ENCODE measurements at places on chromosomes 7 and 10. TPM values are rescaled to one million over a fixed set of nuclear protein-coding genes. Genes with fewer than 3 reads are reported as not detected.

Gene FAM25C
- not detected for total RNA-seq

Gene MACC1
- total RNA-seq: 14.2 TPM

Gene CHAT
- not detected for total RNA-seq

Gene MACROH2A2
- total RNA-seq: 17.6 TPM

Gene PRR15
- 15.5 TPM for total RNA-seq

Gene ANKRD2
- not detected for total RNA-seq

Gene STN1
- total RNA-seq: 13.9 TPM

Gene MUC12
- total RNA-seq: 3.8 TPM

Gene ASIC3
- 0.54 TPM for total RNA-seq

DNA sequence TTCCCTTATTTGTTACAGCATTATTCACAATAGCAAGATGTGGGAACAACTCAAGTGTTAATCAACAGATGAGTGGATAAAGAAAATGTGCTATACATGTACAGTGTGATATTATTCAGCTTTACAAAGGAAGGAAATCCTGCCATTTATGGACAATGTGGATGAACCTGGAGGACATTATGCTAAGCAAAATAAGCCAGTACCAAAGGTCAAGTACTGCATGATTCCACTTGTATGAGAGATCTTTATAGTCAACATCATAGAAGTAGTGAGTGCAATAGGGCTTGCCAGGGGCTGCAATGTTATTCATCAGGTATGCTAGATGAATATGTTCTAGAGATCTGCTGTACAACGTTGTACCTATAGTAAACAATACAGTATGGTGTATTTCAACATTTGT, 138.5 kb upstream of the AGR3 start:
- DNase-seq: no peak

- DNase-seq: peak; percentile 82
Measured at GRCh38 chr10:124477614-124478363, 16.2 kb downstream of the LHPP start.

- no peak for DNase-seq
Measured at GRCh38 chr10:130871406-130871805, 440.1 kb downstream of the TCERG1L start.

DNA sequence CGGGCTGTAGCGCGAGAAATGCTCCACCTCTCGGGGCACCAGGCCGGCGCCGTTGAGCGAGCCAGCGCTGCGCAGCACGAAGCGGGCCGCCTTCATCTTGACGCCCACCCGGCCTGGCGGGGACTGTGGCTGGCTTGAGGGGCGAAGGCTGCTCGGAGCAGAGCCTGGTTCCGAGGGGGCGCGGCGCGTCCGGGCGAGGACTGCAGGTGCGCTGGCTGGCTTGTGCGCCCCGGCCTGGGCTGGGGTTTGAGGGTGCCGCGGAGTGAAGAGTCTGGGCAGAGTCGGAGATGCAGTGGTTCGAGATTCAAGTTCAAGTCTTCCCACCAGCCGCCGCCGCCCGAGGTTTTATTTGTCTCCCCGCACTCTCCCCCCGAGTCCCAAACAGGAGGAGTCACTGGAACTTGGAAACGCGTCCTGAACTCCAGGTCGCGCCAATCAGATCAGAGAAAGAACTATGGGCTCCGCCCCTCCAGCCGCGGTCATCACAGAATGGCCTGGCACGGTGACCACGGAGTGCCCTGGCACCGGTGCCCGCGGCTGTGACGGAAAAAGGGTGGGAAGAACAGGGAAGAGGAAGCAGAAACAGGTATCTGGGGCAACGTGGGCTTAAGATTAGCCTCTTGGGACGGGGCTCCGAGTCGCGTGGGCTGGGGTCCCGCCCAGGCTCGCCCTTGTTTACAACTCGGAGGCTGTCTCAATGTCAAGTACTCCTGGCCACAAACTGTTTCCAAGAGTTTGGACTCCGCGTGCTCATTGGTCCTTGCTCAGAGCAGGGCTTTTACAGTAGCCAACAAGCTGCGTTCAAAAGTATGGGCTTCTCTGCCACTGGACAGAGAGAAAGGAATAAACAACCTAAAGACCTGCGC, at the start of gene PDK4:
Gene PDK4, minus strand, starts transcription at position 319 of the 866 bp plus-strand sequence. Its CDS starts 223 bp downstream, at position 96.
- peak; percentile 80 for DNase-seq

DNA sequence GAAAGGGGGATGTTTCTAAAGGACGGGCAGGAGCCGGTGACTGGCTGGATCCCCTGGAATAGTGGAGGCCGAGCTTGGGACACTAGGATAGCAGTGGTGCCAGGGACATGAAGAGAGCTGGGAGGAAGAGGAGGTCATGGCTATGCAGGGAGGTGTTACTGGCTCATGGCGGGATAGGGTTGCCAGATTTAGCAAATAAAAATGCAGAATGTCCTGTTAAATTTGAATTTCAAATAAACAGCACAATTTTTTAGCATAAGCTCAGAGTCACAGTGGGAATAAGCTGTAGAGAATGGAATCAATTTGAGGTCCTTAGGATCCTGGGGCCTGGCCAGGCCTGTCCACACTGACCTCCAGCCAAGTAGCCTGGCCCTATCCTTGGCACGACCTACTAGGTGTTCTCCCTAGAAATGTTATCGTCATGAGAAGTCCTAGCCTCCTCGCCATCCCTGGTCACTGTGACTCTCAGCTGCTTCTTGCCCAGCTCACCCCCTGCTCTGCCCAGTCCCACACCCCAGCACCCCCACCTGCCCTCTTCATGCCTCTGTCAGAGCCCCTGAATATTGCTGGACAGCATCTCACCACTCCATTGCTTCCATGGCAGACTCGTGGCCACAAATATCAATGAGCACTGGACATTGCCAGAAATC, 7.6 kb upstream of the KCP start:
- no peak for DNase-seq

DNA sequence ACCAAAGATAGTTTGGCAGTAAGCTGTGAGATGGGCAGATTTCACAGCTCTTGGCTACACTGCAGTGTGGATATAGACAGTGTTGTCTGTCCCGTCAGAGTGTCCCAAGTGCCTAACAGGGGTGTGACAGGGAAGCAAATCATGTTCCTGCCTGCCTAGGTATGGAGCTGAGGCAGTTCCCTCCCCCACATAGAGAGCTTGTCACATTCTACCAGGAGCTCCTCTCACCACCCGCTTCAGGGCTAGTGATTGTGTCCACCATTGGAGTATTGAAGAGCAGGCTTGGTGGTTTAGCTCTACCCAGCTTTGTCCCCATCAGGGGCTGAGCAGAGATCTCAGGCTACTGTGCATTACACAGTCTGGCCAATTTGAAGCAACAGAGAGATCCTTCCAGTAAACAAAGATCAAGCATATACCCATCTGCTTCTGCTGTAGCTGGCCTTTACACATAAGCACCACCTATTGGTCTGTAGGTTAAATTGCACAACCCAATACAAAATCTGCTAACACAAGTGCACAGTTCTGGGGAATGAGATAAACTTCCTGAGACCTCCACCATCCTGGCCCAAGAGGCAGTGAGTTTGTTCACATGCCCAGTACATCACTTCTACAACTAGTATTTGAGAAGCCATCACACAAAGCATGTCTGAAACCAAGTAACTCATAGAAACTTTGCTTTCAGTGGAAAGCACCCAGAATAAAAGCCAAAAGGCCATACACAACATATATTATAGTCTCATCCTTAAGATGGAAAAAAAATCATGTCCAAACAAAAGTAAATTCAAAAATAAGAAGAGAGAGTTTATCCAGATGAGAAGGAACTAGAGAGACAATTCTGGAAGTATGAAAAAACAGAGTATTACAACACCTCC, 67.3 kb downstream of the GLCCI1 start:
- peak; percentile 64 for DNase-seq

DNA sequence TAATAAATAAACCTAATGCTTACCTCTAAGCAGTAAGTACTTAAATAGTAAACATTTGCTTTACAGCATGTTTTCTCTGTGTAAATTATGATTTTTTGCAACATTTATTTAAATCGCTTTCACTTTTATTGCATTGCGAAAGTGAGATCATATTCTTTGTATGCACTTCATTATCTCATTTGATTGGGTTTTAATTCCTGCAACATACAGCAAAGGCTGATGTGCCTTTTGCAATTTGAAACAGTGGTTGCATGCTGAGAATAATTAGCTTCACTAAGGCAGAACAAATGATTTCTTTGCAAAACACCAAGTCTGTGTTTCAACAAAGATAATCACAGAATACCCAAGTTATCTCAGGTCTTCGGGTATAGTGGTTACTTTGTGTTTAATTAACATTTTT, 16.3 kb upstream of the THSD7A start:
- no peak for DNase-seq

GRCh38 chr7:155163696-155164095, 93.6 kb downstream of the HTR5A start:
- no peak for DNase-seq

DNA sequence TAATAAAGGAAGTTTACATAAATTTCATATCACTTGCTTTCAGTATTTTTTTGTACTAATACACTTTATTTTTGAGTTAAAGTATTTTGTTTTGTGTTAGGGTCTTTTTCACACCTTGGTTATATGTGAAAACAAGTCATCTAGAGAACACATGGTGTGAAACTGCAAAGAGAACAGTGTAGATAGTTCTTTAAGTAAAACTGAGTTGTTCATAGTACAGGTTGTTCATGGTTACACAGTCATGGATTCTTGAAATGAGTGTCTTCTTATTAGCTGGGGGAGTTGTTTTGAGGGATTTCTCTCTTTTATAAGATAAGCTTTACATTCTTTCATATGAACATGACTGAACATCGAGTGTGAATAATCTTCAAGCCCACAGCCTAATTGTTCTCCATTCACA, 244.2 kb downstream of the THSD7A start:
- no peak for DNase-seq

GRCh38 chr10:18104223-18104872, 35.9 kb upstream of the CACNB2 start:
- DNase-seq: peak; percentile 69

- DNase-seq: peak; percentile 36
Measured at GRCh38 chr10:95415621-95416031, 124.8 kb upstream of the PDLIM1 start.

- DNase-seq: no peak
Measured at GRCh38 chr10:117590101-117590875, 47.7 kb downstream of the EMX2 start.

GRCh38 chr7:763762-764161, 36.7 kb upstream of the PRKAR1B start:
- no peak for DNase-seq

DNA sequence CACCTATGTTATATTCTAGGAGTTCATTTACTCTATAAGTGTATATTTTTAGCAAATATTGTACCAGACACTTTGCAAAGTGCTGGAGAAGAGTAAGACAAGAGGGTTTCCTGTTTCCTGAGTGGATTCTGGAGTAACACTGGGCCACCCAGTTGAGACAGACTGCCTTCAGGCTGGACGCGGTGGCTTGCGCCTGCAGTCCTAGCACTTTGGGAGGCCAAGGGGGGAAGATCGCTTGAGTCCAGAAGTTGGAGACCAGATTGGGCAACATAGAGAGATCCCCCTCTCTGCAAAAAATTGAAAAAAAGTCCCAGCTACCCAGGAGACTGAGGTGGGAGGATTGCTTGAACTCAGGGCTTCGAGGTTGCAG, 772 bp upstream of the ZSCAN25 start:
- DNase-seq: no peak

GRCh38 chr7:24731313-24731712, 26.0 kb downstream of the GSDME start:
- DNase-seq: no peak

GRCh38 chr7:151078233-151079040, 2.2 kb downstream of the FASTK start:
- DNase-seq: no peak

- no peak for DNase-seq
Measured at GRCh38 chr10:70192326-70192968, 22.1 kb upstream of the SAR1A start.

- no peak for DNase-seq
Measured at GRCh38 chr7:155228894-155229293, 68.8 kb upstream of the INSIG1 start.

DNA sequence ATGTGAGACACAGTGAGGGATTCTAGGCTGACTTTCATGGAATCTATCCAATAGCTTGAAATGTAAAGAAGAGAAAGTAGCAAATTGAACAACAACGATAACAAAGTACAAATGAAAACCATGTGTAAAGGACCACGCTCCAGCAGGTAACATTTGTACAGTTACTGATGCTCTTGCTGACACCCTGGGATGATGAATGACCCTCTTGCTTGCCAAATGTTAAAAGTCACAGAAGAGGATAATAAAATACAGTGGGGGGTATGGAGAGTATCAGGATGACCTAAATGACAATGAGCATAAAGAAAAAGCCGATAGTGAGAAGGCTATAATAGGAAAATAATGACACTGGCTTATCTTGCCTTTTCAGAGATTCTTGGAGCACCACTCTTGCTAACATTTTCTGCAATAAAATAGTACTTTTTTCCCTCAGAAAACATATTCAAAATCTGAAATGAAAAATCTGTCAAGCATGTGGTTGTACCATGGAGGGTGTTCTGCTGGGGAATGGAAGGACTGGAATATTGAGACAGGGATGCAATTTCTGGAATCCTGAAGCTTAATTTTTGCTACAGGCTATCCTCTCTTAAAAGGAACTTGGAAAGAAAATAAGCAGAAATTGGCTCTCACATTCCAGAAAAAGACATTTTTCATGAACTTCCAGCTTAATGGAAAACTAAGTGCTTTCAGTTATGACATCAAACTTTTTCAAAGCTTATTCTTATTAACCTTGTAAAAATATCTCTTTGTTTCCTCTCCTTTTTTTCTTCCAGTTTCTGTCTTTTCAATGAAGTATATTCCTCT, 303.2 kb upstream of the GHITM start:
- no peak for DNase-seq

GRCh38 chr10:71205468-71205867, 6.9 kb upstream of the UNC5B start:
- DNase-seq: no peak

DNA sequence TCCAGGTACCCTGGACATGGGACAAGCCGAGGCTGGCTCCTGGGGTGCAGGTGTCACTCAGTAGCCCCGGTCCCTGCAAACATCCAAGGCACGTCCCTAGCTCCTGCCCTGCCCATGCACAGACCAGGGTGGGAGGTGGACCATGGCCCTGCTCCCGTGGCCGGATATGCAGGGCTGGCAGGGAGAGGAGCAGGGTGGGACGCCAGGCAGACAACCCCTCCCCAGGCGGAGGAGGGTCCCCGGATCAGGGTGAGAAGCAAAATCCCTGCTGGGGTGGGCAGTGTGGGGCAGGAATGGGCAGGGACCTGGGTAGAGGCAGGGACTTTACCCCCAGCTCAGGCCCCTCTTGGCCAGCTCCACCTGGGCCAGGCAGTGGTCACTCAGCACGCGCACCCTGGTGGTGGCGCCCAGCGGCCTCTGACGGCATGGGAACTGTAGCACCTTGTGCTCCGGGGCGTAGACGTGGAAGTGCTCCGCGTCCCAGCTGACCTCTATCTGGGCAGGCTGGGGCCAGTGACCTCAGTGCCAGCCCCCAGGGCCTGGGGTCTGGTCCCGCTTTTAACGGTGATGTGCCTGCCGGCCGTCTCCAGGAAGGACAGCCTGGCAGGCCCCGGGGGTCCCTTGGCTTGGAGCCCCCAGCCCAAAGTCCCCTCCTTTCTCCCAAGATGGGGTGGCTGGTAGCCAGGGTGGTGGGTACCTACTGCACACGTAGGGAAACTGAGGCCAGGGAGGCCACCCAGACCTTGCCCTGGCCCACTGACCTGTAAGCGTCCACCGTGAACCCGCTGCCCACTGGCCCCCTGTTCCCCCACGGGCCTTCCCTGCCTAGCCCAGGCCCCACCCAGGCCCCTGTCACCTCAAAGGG, 1.2 kb downstream of the GRIFIN start:
- no peak for DNase-seq

GRCh38 chr7:128835790-128836641, 5.8 kb downstream of the FLNC start:
- no peak for DNase-seq

GRCh38 chr10:91536733-91537132, 96.1 kb downstream of the PPP1R3C start:
- no peak for DNase-seq

- DNase-seq: no peak
Measured at GRCh38 chr7:25965405-25966123, 186.4 kb upstream of the NFE2L3 start.

Measured in GM23338 (cell line).